ENCODE measurements at places on chromosomes 1 and 21.
A peak's percentile ranks its signal among the peaks of the same experiment; 100 is the strongest.

GRCh38 chr1:235079443-235080296 lies 49.0 kb downstream of the TOMM20 start:
- no peak for DNase-seq

DNA sequence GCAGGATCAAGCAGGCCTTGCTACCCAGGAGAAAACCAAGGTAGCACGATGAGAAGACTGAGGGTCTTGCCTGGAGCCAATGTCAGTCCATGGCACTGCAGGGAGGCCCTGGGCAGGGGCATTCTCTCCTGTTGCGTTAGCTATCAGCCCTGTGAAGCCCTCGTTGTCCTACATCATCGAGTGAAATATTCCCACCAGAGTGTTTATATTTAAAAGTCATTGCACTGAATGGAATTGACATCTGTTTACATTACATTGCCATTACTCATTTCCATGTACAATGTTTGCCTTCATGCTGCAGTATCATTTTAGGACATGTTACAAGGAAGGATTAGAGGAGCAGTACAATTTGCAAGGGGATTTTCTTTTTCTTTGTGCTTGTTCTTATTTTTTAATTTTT lies 243.9 kb downstream of the KAZN start:
- DNase-seq = no peak

GRCh38 chr1:193355178-193355577 lies 168.8 kb upstream of the B3GALT2 start:
- DNase-seq = no peak

GRCh38 chr1:2255420-2256369 lies 27.6 kb downstream of the SKI start:
- peak; percentile 85 for DNase-seq

DNA sequence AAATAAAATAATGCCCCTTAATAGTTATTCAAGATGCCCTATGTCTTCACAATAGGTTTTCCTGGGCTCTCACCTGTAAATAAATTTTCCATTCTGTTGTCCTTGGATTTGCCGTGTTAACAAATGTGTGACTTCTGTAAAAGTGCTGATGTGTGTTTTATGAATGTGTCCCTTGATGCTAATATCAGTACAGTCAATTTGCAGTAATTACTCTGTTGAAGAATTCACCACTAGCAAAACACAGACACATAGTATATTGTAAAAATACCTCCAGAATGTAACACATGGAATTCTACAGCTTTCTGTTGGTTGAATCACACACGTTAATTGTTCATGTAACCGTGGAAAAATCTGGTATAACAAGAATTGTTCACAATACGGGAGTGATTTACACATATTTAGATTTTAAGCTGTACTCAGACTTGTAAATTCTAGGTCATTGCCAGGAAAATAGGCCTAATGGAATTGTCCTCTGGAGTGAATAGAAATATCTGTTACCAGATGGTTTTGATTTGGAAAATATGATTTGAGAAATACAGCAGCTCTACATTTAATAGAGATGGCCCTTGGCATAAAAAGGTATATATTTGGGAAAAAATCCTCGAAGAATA lies 36.7 kb upstream of the KCNK2 start:
- no peak for DNase-seq

DNA sequence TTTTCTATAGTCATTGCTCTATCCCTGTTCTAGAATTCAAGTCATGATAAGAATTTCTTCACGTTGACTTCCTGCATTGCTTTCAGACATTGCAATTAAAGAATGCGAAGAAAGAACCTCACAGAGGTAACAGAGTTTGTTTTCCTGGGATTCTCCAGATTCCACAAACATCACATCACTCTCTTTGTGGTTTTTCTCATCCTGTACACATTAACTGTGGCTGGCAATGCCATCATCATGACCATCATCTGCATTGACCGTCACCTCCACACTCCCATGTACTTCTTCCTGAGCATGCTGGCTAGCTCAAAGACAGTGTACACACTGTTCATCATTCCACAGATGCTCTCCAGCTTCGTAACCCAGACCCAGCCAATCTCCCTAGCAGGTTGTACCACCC lies 10.6 kb downstream of the APCS start:
- no peak for DNase-seq

GRCh38 chr1:217275655-217276398 lies 355.1 kb downstream of the GPATCH2 start:
- no peak for DNase-seq

- no peak for DNase-seq
These were observed 66.6 kb downstream of the UBIAD1 start for GRCh38 chr1:11339346-11340232.

- no peak for DNase-seq
These were observed 24.3 kb downstream of the PTGS2 start for GRCh38 chr1:186655876-186656275.

- DNase-seq = peak; percentile 29
These were observed 50.6 kb upstream of the MRPS6 start for GRCh38 chr21:34022627-34023335.

GRCh38 chr1:175968486-175969172 lies 225.2 kb upstream of the TNR start:
- DNase-seq = no peak

GRCh38 chr21:20662514-20662913 lies 335.7 kb upstream of the NCAM2 start:
- no peak for DNase-seq

GRCh38 chr1:185735701-185736064 lies 1.5 kb downstream of the HMCN1 start:
- DNase-seq = no peak

GRCh38 chr1:172894349-172895049 lies 156.2 kb downstream of the TNFSF18 start:
- no peak for DNase-seq

GRCh38 chr21:32298148-32298559 lies 501 bp upstream of the MRAP start:
- DNase-seq = no peak

DNA sequence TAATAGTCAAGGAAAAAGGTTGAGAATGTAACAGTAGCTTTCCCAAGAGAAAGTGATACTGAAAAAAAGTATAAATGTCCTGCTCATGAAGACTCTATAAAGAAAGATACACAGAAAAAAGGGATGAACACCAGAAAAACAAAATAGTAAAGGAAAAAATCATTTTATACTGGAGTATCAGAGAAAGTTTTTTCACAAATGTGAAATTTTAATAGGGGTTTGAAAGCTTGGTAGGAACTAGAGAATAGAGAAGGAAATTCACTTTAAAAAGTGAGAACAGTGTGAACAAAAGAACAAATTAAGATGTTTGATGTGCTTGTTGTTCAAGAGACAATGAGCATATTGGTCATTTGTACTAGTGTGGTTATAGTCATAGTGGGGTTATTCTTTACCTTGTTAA lies 25.6 kb downstream of the UCHL5 start:
- DNase-seq = no peak

GRCh38 chr1:212782422-212783154 lies 9.0 kb downstream of the NSL1 start:
- DNase-seq = peak; percentile 29

DNA sequence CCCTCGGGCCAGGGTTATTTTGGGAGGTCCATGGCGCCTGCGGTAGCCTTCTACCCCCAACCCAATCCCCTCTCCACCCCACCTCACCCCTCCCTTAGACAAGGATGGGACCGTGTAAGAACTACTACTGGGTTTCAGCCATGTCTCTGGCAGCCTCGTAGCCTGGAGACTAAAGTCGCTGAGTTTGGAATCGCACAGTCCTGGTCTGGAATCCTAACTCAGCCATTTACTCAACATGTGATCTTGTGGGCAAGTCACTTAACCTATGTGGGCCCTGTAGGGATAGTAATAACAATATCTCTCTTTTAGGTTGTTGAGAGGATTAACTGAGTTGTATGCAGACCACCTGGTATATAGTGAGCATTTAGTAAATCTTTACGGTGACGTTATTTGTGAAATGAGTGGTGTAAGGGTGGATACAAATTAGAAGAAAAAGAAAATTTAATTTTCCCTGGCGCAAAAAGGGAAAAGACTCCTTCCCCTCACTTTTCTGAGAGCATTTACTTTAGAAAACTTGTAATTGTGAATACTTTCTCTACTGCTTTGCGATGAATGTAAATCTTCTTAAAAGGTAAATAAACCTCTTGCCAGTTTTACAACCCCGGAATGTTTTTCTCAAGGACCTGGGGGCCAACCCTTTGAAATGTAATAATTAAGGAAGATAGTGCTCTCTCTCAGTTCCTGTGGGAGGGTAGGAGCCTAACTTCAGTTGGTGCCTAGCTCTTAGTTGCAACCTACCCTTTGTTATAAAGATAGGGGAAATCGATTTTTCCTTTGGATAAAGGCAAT lies 615 bp upstream of the MRPS15 start:
- no peak for DNase-seq

DNA sequence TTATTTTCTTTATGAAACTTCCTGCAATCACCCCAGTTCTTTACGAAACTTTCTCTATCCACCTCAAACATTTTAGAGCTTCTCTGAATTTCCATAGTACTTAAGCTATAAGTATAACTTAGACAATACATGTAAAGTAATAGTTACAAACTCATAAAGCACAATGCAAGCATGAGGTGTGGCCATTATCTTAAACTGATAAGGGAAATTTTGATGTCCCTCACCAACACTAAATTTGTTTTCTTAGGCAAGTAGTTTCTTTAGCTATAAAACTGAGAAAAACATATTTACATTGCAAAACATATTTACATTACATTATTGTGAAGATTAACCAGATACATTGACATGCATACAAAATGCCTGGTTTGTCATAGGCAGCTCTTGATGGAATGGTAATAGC lies 146.4 kb upstream of the ATP1B1 start:
- DNase-seq = no peak

GRCh38 chr1:150995460-150995859 lies 11.2 kb downstream of the MINDY1 start:
- no peak for DNase-seq

DNA sequence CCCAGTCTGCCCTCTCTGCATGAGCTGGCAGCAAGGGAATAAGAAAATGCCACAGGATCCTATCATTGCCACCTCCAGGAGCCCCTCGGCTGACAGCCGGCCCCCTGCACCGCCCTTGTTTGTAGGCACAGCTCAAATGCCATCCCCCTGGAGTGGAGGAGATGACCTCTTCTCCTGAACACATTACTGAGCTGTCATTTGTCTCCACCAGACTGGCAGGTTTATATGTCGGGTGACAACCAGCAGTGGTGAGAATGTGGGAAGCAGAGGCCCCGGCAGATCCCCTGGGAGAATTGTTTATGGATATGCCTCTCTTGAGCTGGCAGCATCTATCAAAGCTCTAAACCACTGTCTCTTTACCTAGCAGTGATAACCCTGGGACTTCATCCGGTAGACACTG lies 135.4 kb upstream of the FMN2 start:
- DNase-seq = no peak

GRCh38 chr1:2564815-2565374 lies 8.7 kb downstream of the TNFRSF14 start:
- DNase-seq = no peak

DNA sequence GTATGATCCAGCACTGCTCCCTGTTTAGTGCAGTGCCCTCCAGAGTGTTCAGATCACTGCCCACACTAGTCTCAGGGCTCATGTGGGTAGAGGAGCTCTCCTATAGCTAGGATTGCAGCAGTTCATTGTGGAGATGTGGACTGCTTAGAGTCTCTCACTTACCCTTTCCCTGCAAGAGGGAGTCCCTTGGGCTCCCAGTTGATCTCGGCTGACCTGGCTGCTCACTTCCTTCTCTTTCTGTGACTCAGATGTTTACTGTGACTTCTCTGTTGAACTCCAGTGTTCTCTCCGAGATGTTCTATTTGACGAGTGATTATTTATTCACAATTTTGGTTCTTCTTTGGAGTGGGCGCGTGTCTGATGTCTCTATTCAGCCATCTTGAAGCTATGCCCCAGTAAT lies 141.9 kb downstream of the PTBP2 start:
- DNase-seq = no peak

- no peak for DNase-seq
These were observed 5.2 kb upstream of the VTCN1 start for GRCh38 chr1:117215733-117216462.

DNA sequence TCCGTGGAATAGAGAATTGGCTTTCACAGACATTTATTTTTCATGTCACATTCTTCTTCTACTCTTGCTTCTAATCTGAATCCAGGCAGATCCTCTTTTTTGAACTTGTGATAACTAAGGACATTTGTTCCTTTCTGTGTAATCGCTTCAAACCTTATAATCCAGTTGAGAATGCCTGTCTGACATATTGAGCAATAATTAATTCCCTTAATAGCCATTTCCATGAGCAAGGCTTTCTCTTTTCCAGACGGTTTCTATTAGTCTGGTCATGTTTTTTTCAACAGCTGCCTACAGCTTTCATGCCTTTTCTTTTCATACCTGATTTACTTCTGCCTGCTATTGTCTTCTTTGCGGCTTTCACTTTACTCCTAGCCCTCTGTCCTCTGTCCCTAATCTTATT lies 163.4 kb downstream of the CYYR1 start:
- no peak for DNase-seq

DNA sequence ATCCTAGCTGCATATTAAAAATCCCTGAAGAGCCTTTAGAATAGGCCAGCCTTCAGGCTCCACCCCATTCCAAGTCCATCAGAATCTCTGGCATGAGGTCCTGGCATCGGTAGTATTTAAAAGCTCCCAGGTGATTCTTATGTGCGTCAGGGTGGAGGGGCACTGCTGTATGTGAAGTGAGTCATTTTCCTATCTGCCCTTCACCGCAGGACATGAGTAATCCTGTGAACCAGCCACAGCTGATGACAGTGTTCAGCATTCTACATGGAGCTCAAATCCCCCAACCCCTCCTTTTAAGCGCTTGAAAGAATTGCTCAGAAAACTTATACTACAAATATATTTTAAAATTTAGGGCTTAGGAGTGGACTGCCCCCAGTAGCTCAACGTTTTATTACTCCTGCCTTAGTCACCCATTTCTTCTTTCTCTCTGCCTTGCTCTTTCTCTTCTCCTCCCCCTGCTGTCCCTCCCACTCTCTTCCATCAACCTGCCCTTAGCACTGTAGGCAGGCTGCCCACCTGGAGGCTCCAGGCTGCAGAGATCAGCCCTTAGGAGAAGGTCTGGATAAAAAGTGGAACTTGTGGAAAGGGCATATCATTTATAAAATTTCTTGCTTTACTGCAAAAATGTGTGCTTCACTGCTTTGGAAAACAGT lies 73.8 kb upstream of the ZNF281 start:
- DNase-seq = peak; percentile 49

DNA sequence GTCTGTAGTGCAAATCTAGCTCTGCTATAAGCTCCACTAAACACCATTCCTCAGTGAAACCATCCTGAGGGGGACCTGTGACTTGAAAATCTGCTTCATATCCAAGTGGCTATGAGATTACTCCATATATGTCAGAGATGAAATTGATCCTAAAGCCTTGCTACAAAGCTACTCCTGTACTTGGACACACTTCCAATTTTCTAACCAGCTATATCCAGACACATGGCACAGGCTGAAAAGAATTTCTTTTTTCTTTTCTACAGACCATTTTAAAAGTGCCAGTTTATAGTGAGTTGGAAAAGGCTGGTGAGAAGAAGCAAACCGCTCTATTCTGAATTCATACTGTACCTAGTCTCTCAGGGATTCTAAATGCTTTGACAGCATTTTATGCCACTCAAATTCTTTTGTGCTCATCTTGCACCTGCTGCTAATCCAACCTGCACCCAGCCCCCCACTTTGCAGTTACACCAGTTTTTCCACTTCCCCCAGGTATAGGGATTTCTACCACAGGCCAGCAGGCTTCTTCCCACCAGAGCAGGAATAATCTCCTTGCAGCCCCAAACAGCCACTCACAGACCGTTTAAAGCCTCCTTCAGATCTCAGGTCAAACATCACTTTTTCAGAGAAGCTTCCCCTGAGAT lies 112.5 kb downstream of the RERE start:
- DNase-seq = no peak

- no peak for DNase-seq
These were observed 9.6 kb downstream of the UMODL1 start for GRCh38 chr21:42080788-42081083.

All from CD4-positive, alpha-beta T cell treated with Interleukin-4 for 4 hours (primary cell).